CD4-positive, alpha-beta T cell treated with Interleukin-4 for 1 hour (primary cell): ENCODE measurements at places on chromosomes 5 and 9.

DNA sequence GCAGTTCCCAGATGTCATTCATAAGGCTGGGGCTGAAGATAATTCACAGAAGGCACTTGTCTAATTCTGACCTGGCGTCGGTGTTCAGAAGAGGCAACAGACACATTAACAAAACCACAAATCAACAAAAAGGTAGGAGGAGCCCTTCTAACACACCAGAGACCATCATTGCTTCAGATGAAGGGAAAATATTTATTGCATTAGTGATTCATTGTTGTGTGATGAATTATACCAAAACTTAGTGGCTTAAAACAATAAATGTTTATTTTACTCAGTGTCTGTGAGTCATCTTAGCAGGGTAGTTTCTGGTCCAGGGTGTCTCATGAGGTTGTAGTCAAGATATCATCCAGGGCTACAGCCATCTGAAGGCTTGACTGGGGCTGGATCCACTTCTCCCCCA is 91.3 kb upstream of the KIF2A start:
- no peak for DNase-seq

DNA sequence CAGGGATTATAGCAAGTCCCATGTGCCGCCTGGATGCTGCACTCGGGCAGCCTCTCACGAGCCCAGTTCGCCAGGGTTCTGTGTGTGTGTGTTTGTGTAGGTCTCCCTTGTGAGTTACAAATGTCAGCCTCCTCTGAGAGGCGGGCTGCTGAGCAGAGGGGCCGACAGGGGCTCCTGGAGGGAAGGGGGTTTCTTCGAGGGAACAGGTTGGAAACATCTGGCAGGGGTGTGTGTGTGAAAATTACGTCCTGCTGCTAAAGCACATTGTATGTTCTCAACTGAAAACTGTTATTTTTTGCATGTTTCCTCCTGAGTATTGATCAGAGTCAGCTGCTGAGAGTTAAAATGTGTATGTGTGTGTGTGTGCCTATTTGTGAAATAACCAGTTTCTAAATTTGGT is 9.7 kb downstream of the GALNT10 start:
- no peak for DNase-seq

- no peak for DNase-seq
Measured at GRCh38 chr5:147286296-147286695, 51.5 kb downstream of the STK32A start.

- no peak for DNase-seq
Measured at GRCh38 chr5:51385216-51385615, 2.0 kb downstream of the ISL1 start.

GRCh38 chr5:139694556-139695177 is 46.5 kb downstream of the CXXC5 start:
- no peak for DNase-seq

- DNase-seq = no peak
Measured at GRCh38 chr5:131630963-131631350, 4.1 kb downstream of the RAPGEF6 start.

GRCh38 chr9:86324901-86325300 is 29.3 kb downstream of the TUT7 start:
- DNase-seq = no peak

DNA sequence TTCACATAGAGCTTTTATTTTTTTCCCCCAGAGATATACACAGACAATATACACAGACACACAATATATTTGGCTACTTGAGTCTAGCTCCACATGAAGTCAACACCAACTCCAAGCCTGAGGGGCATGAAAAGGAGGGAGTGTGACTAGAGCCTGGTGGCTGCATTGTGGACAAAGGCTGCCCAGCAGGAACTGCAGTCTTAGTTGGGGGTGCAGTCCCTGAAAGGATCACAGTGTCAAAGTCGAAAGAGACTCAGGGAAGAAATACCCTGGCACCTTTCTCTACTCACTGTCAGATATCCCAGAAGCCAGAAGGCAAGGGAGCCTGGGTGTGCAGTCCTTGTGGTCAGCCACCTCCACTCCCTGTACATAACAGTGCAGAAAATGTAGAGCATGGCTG is 231.6 kb upstream of the RPS23 start:
- no peak for DNase-seq

- no peak for DNase-seq
Measured at GRCh38 chr5:155129513-155129880, 115.9 kb downstream of the KIF4B start.

DNA sequence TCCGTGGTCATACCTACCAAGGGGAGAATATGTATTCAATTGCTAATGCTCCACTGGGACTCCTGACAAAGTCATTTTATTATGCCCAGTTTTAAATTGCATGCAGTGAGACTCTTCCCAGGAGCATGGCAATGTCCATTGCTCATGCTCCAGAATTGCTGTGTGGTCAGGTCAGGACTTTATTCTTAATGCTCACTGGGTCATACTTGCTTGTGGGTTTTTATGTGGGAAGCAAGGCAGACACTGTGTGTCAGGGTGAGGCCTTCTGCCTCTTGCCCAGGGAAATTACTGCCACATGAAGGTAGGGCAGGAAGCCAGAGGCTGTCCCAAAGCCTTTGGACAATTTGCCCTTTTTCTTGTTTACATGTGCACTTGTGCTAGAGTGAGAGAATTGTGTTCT is 164.6 kb upstream of the MEF2C start:
- no peak for DNase-seq

DNA sequence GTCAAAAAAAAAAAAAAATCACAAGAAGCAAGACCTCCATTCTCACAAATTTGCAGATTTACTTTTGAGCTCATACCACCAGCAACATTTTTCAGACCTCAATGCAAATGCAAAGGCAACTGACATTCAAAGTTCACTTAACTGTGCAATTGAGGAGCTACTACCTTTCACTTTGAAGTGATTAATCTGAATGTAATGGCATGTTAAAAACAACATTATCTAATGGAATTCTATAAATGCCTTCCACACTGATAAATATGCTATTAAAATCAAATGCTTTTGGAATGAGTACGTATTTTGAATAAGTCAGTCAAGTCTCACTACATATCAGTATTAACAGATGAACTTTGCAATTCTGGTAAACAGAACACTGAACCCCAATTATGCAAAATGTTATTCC is 32.3 kb downstream of the UBQLN1 start:
- DNase-seq = no peak

DNA sequence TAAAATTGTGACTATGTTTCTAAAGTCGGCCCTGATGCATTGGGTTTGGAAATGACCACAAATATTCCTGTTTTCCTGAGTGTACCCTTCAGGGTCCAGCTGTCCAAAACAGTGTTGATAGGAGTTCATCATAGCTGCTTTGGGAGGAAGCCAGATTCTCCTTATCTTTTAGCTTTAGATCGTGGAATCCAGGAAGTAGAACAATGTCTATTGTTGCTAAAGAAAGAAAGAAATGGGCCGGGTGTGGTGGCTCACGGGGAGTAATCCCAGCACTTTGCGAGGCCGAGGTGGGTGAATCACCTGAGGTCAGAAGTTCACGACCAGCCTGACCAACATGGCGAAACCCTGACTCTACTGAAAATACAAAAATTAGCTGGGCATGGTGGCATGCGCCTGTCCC is 9.5 kb downstream of the CAVIN4 start:
- no peak for DNase-seq

DNA sequence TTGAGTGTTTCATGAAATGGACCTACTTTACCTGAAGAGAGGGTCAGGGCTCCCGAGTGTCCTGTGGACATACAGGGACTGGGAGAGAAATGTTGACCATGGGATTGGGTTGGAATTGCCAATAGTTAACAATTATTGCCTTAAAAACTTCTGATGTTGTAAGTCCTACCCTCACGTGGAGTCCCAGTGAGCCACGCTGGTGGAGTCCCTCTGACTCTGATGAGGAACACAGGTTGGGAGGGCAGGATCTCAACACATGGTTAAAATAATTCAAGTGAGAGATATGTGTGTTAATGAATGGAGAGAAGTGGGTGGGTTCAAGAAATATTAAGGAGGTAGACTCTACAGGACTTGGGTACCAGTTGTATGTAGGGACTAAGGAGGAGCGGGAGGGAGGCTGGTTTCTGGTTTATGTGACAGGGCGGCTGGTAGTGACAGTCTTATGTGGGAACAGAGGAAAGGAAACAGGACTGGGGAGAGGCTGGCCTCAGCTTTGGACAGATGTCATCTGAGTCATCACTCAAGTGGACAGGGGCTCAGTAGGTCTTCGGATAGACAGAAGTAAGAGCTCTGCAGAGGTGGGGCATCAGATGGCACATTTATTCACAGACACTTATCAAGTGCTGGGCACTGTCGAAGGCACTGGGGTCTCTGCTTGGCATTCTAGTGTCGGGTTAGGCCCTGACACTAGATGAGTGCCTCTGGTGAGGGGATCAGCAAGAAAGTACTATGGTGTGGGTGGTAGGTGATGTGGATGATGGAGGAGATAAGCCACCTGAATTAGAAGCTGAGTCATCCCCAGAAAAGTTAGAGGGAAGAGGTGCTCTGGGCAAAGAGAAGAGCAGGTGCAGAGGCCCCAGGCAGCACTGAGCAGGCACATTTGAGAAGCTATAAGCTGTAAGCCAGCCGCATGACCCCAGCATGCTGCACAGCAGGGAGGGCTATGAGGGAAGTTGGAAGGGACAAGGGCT is 27.2 kb downstream of the MAML1 start:
- no peak for DNase-seq

GRCh38 chr9:130192382-130192999 is 20.3 kb downstream of the NCS1 start:
- DNase-seq = no peak

DNA sequence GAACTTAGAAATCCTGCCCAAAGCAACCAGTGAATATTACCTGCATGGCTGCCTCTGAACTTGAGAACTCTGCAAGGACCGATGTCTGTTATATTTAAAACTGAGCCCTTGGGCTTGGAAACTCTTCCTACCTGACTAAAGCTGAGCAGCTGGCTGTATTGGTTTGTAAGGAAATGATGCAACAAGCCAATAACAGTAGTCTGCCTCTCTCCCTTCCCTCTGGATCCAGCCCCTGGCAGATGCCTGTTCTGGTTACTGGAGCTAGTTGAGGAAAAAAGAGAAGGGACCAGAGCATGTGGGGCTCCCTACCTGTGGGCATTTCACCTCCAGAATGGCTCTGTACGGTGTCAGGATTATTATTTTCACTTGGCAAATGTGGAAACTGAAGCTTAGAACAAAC is 34.7 kb downstream of the SH3RF2 start:
- no peak for DNase-seq

DNA sequence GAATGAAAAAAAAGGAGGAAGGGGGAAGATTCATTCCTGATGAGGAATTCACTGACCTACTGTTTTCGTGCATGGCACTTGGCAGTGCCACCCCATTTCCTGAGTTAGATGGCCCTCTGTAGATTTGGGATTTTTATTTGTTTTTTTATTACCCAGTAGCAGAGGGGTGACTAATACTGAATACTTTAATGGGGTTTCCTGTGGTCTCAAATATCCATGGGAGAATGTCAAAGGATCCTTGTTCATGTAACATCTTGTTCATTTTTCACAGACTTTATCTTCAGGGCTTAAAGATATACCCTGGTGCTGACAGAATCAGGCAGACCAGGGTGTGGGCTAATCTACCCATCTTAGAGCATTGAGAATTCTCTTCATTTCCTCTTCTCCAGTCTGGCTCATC is 93.0 kb downstream of the MAMDC2 start:
- DNase-seq = no peak
